ENCODE measurements at places on chromosomes 6 and 20. TPM values are rescaled to one million over a fixed set of nuclear protein-coding genes. Genes with fewer than 3 reads are reported as not detected.

Gene OVOL2
- total RNA-seq, result not detected

Gene CLIC5
- 3.0 TPM for total RNA-seq

GRCh38 chr6:114080891-114081510, 110.1 kb upstream of the HDAC2 start:
- no peaks in the 10 kb centered on the region for H3K27me3 ChIP-seq
- DNase-seq, result no peak
- H3K36me3 ChIP-seq, result no peaks in the 10 kb centered on the region
- no peak overlapping the region for H3K4me3 ChIP-seq
- H3K27ac ChIP-seq, result no peak overlapping the region

- H3K27ac ChIP-seq, result peak overlapping the region; percentile 52
- H3K4me1 ChIP-seq, result peaks cover 33% of the 10 kb centered on the region
- DNase-seq, result no peak
- H3K27me3 ChIP-seq, result no peaks in the 10 kb centered on the region
- no peak overlapping the region for H3K4me3 ChIP-seq
- H3K36me3 ChIP-seq, result no peaks in the 10 kb centered on the region
These were observed 26.3 kb downstream of the FLRT3 start for GRCh38 chr20:14310977-14311627.

- no peak for DNase-seq
- H3K4me1 ChIP-seq, result no peaks in the 10 kb centered on the region
These were observed 13.2 kb downstream of the OTOR start for GRCh38 chr20:16761305-16761829.

DNA sequence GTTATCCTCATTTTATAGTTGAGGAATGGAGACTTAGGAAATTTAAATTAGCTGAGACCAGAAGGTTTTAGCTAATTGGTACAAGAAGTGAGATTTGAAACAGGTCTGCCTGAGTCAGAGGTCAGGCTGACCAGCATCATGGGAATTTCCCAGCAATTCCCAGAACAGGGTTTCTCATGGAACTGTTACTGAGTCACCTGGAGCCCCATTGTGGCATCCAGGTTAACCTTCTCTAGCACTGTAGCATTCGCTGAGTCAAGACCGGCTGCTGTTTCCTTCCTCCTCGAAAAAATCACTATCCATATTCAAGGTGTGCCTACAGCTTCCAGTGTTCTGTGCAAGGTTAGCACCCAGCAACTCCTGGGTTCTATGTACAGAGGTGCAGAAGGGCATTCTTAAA, 238.0 kb upstream of the MAN1A1 start:
- no peaks in the 10 kb centered on the region for H3K4me1 ChIP-seq
- no peak for DNase-seq
- no peaks in the 10 kb centered on the region for H3K36me3 ChIP-seq
- H3K4me3 ChIP-seq, result no peak overlapping the region

Gene PDE7B
- total RNA-seq, result 6.3 TPM

DNA sequence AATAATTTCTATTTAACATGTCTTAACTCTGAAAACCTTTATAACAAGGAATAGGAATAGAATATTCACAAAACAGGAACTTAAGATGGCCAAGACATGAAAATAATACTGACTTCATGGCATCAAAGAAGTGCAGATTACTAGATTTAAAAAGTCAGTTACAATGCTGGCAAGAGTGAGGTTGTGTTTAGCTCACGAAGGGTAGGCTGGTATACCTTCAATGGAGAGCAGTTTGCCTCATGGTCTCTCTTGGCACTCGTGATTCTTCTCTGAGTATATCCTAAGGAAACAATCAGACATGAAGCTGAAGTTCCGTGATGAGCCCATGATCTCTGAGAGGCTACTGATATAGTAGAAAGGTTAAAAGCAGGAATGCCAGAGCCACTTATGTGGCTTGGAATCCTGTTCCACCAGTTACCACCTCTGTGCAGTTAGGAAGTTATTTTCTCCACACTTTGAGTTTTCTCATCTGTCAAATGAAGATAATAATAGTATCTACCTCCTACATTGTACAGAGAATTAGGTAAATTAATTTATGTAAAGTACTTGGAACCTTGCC, 7.2 kb downstream of the NCOA7 start:
- no peaks in the 10 kb centered on the region for H3K36me3 ChIP-seq
- no peaks in the 10 kb centered on the region for H3K4me1 ChIP-seq
- H3K4me3 ChIP-seq, result no peak overlapping the region
- DNase-seq, result no peak
- no peak overlapping the region for H3K27ac ChIP-seq

DNA sequence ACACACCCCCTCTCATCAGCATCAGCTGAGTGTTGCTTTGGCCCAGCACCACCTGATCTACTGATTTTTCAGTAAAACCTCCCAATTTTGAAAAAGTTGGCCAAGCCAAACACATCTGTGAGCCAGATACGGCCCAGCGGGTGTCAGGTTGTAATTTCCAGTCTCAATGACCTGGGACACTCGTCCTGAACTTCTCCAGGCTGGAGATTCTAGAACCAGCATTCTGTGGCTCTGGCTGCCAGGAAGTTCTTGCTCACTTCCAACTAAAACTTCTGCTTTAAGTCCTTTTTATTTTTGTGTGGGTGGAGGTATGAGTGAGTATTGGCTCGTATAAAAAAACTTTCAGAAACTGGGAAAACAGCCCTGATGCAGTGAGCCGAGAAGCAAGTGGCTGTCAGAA, 5.1 kb downstream of the KIAA1755 start:
- DNase-seq, result peak; percentile 74
- H3K27ac ChIP-seq, result peak overlapping the region; percentile 73
- H3K27me3 ChIP-seq, result peaks cover 2% of the 10 kb centered on the region
- no peaks in the 10 kb centered on the region for H3K36me3 ChIP-seq
- H3K4me1 ChIP-seq, result no peaks in the 10 kb centered on the region

- no peak overlapping the region for H3K27ac ChIP-seq
- H3K4me3 ChIP-seq, result peak overlapping the region; percentile 42
- no peaks in the 10 kb centered on the region for H3K36me3 ChIP-seq
- H3K4me1 ChIP-seq, result no peaks in the 10 kb centered on the region
- DNase-seq, result no peak
- peaks cover 14% of the 10 kb centered on the region for H3K27me3 ChIP-seq
These were observed 133.0 kb downstream of the GPX5 start for GRCh38 chr6:28658475-28659249.

- no peaks in the 10 kb centered on the region for H3K36me3 ChIP-seq
- peak overlapping the region; percentile 93 for H3K27ac ChIP-seq
- no peaks in the 10 kb centered on the region for H3K27me3 ChIP-seq
- H3K4me3 ChIP-seq, result peak overlapping the region; percentile 98
These were observed 876 bp upstream of the TBPL1 start for GRCh38 chr6:133951881-133952814.

DNA sequence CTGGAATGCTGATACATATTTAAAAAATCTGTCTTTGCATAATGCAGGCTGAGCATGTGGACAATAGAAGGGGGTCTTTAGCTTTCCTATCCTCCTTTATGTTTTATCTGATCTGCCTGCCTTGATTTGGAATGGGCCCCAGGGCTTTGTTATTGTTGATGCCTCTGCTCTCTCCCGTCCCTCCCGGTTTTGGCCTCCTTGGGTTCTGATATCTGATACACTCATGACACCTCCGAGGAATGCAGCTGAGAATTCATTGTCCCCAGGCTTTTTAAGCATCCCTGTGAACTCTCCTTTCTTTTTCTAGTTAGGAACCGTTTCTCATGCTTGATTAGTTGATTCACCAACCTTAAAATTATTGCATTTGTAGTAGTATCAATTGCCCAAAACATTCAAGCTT, 185.5 kb upstream of the RALGAPA2 start:
- DNase-seq, result no peak
- H3K27me3 ChIP-seq, result no peaks in the 10 kb centered on the region
- H3K27ac ChIP-seq, result no peak overlapping the region
- no peak overlapping the region for H3K4me3 ChIP-seq
- H3K4me1 ChIP-seq, result no peaks in the 10 kb centered on the region

Gene ME1
- 18.5 TPM for total RNA-seq

Gene HAO1
- not detected for total RNA-seq

Gene DSP
- total RNA-seq, result 4.2 TPM

Gene CD109
- total RNA-seq, result 23.2 TPM

GRCh38 chr6:116268589-116269293, 11.0 kb downstream of the TSPYL1 start:
- DNase-seq, result no peak
- no peak overlapping the region for H3K27ac ChIP-seq
- peaks cover 9% of the 10 kb centered on the region for H3K36me3 ChIP-seq
- H3K4me1 ChIP-seq, result no peaks in the 10 kb centered on the region
- H3K4me3 ChIP-seq, result no peak overlapping the region

GRCh38 chr20:58555078-58555765, 40.0 kb upstream of the APCDD1L start:
- DNase-seq, result peak; percentile 37
- no peak overlapping the region for H3K27ac ChIP-seq
- peaks cover 16% of the 10 kb centered on the region for H3K4me1 ChIP-seq
- no peaks in the 10 kb centered on the region for H3K27me3 ChIP-seq
- H3K4me3 ChIP-seq, result no peak overlapping the region

GRCh38 chr6:149545258-149545753, 537 bp downstream of the PPIL4 start:
- H3K36me3 ChIP-seq, result peaks cover 6% of the 10 kb centered on the region
- H3K4me1 ChIP-seq, result peaks cover 20% of the 10 kb centered on the region
- H3K4me3 ChIP-seq, result peak overlapping the region; percentile 99
- peak overlapping the region; percentile 94 for H3K27ac ChIP-seq
- peak; percentile 70 for DNase-seq
- no peaks in the 10 kb centered on the region for H3K27me3 ChIP-seq

Gene ZBTB9
- total RNA-seq, result 1.1 TPM

Gene POPDC3
- 0.83 TPM for total RNA-seq

Measured in sigmoid colon (tissue), 7 donors.